ENCODE measurements at places on chromosomes 16 and 17.

DNA sequence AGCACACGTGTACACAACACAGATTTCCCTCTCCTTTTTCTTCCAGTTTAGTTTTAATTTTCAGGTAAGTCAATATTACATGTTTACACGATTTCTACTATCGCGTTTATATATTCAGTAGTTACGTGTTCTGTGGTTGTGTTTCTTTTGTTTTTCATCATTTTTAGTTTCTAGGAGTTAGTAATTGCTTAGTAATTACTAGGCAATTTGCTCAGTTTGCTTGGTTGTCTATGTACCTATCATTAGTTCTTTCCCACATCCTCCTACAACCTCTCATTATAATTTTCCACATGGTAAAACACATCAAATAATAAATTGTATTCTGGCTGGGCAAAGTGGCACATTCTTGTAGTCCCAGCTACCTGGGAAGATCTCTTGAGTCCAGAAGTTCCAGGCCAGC lies 24.6 kb upstream of the GUCY2D start:
- DNase-seq, result no peak

- DNase-seq, result no peak
Measured at GRCh38 chr17:56918916-56919315, 5.1 kb upstream of the TRIM25 start.

DNA sequence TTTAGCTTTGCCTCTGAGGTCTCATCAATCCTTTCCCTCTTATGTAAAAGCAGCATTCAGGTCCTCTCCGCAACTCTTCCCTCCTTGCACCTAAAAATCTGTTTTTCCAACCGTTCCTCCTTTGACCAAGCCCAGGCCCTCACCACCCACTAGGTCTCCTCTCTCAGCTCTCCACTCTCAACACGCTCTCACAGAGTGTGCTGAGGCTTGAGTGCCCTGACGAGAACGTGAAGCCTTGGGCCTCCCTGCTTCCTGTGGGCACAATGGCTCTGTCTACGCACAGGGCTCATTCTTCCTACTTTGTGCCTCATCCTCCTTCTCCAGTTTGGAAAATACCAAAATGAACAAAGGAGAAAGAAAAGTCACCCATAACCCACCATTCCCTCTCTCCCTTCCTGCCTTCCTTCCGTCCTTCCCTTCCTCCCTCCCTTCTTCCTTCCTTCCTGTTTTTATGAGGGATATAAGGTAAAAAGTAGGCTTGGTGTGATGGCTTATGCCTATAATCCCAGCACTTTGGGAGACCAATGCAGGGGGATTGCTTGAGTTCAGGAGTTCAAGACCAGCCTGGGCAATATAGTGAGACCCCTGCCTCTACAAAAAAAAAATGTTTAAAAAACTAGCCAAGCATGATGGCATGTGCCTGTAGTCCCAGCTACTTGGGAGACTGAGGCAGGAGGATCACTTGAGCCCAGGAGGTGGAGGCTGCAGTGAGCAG lies 31.3 kb upstream of the SLC39A11 start:
- DNase-seq, result no peak

DNA sequence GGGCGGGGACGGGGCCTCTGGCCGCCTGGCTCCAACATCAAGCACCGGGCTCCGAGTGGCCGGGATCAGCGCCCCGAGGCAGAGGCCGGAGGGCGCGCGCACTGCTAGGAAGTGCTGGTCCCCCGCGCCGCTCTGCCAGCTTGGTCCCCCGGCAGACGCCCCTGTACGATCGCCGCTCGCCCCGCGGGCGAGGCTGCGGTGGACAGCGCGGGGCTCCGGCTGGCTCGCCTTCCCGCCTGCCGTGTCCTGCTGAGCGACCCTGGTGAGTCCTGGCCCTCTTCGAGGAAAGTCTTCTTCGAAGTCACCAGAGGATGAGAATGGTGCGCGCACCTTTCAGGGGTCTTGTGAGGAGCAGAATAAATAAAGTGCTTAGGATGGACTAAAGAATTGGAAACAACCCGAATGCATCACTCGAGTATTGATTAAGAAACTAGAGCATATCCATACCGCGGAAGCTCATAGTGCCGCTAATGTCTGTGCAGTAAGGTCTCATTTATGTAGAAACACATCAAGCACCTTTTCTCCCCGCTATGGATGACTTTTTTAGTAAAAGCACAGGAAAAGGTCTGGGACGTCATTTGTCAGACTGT lies 392 bp downstream of the ZNF213 start:
- no peak for DNase-seq

GRCh38 chr16:80899809-80900592 lies 95.6 kb upstream of the CDYL2 start:
- DNase-seq, result no peak

GRCh38 chr17:32503251-32504165 lies 16.7 kb downstream of the CDK5R1 start:
- no peak for DNase-seq

GRCh38 chr16:13231365-13231764 lies 330.0 kb downstream of the SHISA9 start:
- no peak for DNase-seq

DNA sequence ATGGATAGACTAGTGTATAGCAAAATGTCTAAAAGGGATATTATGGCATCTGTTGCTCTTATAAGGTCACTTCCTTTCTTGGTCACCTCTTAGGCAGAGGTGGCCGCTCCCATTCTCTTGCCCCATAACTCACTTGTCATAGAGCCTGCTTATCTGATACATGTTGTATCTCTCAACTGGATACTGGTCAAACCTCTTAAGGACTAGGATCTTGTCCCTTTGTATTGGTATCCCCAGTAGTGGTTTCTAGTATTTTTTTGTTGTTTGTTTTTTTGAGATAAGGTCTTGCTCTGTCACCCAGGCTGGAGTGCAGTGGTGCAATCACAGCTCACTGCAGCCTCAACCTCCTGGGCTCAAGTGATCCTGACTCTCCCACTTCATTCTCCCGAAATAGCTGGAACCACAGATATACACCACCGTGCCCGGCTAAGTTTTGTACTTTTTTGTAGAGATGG lies 27.0 kb downstream of the ZSWIM7 start:
- no peak for DNase-seq

Measured in nephron progenitor cell (in vitro differentiated cells).